ENCODE measurements at places on chromosomes 6 and 20.

- peak; percentile 30 for DNase-seq
These were observed 209.2 kb downstream of the ANKRD60 start for GRCh38 chr20:58019027-58019849.

- DNase-seq: peak; percentile 16
These were observed 2.5 kb downstream of the SMIM13 start for GRCh38 chr6:11096109-11096508.

- no peak for DNase-seq
These were observed 13.1 kb downstream of the TNFAIP3 start for GRCh38 chr6:137879885-137880745.

DNA sequence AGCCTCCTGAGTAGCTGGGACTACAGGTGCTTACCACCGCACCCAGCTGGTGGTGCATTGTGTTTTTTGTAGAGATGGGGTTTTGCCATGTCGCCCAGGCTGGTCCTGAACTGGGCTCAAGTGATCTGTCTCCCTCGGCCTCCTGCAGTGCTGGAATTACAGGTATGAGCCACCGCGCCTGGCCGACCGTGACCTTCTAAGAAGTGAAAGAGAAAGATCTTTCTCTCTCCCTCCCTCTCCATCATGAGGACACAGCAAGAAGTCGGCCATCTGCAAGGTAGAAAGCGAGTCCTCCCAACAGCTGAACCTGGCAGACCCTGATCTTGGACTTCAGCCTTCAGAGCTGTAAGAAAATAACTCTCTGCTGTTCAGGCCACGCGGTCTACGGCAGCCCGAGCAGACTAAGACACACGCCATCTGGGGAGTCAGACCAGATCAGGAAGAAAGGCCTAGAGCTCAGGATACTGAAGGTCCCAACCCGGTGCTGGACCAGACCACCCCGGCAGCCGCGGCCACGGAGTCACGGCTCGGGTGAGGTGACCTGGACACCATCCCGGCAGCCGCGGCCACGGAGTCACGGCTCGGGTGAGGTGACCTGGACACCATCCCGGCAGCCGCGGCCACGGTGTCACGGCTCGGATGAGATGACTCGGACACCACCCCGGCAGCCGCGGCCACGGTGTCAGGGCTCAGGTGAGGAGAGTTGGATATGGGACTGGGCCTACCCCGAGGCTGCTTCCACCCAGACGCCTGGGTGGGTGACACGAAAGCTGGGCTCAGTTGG, 9.6 kb downstream of the GMEB2 start:
- DNase-seq: no peak

GRCh38 chr6:13413466-13413862, 73.9 kb downstream of the GFOD1 start:
- no peak for DNase-seq

GRCh38 chr6:33426590-33427511, 7.0 kb downstream of the SYNGAP1 start:
- no peak for DNase-seq

DNA sequence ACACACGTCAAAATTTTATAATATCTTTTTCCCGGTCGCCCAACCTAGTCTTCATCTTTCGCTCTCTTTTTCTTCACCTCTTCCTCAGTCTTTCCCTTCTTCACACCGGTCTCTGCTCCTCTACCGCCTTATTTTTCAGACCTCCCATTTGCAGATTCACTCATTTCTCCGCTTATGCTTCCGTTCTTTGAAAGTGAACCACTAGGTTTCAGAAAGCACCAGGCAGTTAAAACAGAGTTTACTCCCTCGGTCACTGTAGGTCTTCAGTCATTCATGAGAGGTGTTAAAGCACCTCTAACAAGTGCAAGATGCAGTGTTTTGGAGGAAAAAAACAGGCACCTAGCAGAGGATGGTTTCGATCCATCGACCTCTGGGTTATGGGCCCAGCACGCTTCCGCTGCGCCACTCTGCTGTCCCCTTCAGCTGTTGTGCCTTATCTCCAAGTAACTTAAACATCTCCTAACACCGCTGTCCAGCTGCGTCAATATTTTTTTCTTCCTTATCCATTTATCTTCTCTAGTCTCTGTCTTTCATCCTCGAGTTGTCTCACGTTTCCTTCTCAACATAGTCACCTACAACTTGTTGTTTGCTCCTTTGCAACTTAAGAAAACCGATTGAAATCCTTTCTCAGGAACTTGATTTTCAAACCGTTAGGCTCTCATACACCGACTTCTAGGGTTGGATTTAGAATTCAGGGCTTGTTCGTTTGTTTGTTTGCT, 119.7 kb upstream of the ZNF184 start:
- DNase-seq: no peak

DNA sequence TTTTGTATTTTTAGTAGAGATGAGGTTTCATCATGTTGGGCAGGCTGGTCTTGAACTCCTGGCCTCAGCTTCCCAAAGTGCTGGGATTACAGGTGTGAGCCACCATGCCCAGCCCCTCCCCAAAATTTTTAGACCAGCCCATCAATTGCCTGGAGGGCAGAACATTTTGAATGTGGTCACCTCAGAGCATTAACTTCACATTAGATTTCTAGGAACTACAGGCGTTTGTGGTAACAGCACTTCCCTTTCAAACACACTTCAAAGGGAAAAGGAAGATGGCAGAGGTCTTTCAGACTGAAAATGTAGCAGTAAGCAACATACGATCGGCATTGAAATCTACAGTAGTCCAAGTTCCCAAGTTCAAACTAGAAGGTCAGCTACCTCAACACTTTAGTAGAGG, 12.3 kb upstream of the SLA2 start:
- DNase-seq: no peak

DNA sequence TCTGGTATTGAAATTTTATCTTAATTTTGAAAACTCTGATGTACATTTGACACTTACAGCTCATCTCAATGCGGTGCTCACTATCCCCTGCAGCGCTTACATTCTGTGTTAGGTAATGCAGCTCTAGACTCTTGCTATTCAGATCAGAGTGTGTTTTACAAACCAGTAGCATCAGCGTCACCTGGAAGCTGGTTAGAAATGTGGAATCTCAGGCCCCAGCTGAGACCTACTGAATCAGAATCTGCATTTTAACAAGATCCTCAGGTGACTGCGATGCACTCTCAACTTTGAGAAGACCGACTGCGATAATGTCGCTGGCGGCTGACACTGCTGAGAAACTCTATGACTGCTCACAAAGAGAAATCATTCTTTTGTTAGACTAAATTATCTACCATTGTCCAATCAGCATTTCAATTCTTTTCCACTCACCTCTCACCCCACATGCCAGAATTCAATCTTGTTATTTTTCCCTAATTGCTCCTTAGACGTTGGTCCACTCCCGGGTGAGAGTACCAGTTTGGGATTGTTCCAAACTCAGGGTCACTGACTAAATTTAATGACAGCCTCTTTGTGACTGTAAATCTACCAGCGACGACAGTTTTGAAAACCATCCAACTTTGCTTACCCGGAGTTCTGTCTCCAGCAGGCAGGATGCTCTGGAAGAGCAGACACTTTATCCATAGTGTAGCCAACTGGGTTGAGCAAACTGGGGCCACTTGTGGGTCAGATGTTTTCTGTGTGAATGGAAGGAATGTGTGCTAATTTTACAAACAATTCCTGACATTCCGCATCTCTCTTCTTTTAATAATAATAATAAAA, 140.1 kb upstream of the BTBD3 start:
- no peak for DNase-seq

- no peak for DNase-seq
These were observed 135.7 kb downstream of the BCAS1 start for GRCh38 chr20:53934421-53935343.

- no peak for DNase-seq
These were observed at the start of gene NR2E1 for GRCh38 chr6:108165714-108166663. Gene NR2E1 (plus strand): TSS chr6:108166022. CDS start chr6:108166766, 744 bp downstream.

GRCh38 chr6:162750776-162751175, 23.0 kb downstream of the PACRG start:
- DNase-seq: peak; percentile 3

DNA sequence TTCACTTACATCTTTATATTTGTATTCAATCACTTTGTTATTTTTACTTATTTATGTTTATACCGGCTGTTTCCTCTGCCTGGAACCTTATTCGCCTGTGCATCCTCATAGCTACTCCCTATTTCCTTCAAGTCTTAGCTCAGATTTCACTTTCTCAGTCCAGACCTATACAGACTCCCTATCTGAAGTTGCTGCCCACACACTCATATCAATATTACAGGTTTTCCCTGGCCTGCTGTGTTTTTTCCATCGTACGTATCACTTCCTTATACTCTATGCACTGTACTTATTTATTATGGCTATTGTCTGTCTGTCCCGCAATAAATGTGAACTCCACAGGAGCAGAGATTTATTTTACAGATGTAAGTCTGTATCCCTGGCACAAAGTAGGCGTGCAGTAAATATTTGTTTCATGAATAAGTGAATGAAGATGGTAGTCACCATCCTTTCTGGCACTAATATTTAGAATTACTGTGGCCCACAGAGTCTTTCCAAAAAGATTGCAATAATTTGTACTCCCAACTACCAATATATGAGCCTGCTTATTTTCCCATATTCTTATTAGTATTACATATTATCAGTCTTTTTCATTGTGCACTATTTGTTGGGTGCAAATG, 64.9 kb downstream of the TNFAIP3 start:
- no peak for DNase-seq

DNA sequence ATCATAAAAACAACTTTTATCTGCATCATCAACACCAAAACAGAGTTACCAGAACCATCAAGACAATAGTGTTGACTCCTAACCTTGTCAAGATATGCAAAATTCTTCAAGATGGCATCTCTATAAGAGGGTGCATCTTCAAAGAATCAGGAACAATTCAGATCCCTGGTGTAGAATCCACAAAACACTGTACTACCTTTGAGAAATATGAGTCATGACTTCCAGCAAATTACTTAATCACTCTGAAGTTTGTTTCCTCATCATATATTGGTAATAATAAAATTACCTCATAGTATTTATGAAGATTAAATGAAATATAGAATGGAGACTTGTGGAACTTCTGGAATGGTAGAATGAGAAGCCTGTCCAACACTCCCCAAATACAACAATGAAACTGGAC, 221.3 kb upstream of the SUPT3H start:
- no peak for DNase-seq

- DNase-seq: no peak
These were observed 33.1 kb upstream of the ASF1A start for GRCh38 chr6:118860880-118861279.

DNA sequence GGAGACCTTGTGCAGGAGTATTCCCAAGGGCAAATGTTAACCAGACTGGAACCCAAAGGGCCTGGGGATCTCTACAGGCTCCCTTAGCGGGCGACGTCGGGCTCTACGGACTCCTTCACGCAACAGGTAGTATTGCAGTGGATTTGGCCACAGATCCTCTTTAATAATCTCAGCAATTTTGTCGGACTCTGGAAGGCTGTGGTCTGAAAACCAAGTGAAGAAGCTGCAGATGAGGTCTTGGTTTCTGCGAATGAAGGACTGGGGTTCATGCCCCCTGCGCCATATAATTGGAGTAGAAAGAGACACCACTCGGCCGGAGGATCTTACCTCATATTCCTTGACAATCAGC, 1.3 kb downstream of the TSPYL1 start:
- DNase-seq: no peak

- no peak for DNase-seq
These were observed 12.4 kb upstream of the HMGN3 start for GRCh38 chr6:79246891-79247290.

DNA sequence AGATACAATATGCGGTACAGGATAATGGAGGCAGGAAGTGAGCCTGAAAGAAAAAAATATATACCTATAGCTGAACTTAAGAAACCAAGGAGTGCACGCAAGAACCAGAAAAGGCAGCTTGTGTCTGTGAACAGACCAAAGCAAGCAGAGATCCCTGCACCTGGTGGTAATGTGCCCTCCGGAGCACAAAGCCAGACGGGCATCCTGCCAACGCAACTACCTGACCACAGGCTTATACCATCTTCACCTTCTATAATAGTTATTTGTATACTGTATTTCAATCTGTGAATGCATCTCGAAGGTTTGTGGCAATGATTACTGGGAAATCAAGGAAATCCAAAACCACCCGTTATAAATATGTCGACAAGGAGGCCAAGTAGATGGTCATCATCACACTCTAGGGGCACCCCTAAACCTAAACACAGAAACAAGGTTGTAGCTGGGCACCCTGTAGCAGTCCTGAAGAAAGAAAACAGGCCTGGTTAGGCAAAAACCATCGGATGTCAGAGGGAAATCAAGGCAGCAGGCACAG, 801 bp downstream of the FBXL4 start:
- no peak for DNase-seq

GRCh38 chr6:117034971-117035370, 157.9 kb downstream of the RFX6 start:
- DNase-seq: no peak

DNA sequence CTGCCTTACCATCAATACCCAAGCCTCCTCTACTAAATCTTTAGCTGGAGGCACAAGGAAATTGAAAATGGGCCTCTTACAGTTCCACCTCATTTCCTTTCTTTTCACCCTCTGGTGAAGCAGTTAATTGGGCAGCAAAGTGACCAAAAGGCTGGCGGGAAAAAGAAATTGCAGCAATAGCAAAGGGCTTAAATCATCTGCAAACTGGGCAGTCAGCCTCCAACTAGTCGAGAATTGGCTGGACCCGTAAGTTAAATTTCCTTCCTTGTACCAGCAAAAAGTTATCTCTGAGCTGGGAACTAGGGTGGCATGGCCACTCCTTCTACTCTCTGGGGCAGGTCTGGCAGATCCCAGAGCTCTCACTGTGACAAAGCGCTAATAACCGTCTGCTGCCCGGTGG, 33.5 kb downstream of the GHRH start:
- DNase-seq: no peak

DNA sequence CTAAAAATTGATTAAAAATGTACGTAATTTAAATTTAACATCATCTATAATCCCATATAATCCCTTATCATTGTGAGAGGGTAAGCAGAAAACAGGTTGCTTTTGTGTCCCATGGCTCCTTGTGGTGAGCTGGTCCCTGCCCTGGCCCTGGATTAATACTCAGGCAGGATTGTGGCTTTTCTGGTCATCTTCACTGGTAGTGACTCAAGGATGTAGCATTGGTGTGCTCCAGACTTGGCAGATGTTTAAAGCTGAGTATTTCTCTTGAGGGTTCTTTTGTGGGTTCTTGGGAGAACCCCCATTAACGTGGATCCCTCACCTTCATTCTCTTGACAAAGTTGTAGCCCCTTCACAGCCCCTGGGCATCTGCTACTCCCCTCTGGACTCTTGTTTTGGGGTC, 39.3 kb downstream of the SNRNP48 start:
- DNase-seq: no peak

DNA sequence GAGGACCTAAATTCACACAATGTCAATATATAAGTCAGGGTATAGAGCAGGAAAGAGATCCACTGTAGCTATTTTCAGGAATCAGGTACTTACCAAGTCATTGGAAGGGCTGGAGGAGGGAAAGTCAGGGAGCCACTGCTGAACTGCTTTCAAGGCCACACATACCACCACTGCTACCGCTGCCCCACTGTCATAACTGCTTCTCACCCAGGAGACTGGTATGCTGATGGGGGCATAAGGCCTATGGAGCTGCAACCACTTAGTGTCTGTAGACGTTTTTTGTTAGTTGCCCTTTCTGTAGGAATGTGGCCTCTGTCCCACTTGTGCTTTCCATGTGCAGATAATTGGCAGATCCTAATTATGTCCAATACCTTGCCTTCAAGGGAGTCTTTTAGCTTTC, 5.4 kb downstream of the SMAP1 start:
- no peak for DNase-seq

GRCh38 chr6:16302721-16303552, 64.5 kb downstream of the GMPR start:
- DNase-seq: no peak

GRCh38 chr6:149951096-149951495, 9.3 kb downstream of the ULBP2 start:
- no peak for DNase-seq

Data from T1000 (cell line).